ENCODE measurements at places on chromosomes 16 and 17.

DNA sequence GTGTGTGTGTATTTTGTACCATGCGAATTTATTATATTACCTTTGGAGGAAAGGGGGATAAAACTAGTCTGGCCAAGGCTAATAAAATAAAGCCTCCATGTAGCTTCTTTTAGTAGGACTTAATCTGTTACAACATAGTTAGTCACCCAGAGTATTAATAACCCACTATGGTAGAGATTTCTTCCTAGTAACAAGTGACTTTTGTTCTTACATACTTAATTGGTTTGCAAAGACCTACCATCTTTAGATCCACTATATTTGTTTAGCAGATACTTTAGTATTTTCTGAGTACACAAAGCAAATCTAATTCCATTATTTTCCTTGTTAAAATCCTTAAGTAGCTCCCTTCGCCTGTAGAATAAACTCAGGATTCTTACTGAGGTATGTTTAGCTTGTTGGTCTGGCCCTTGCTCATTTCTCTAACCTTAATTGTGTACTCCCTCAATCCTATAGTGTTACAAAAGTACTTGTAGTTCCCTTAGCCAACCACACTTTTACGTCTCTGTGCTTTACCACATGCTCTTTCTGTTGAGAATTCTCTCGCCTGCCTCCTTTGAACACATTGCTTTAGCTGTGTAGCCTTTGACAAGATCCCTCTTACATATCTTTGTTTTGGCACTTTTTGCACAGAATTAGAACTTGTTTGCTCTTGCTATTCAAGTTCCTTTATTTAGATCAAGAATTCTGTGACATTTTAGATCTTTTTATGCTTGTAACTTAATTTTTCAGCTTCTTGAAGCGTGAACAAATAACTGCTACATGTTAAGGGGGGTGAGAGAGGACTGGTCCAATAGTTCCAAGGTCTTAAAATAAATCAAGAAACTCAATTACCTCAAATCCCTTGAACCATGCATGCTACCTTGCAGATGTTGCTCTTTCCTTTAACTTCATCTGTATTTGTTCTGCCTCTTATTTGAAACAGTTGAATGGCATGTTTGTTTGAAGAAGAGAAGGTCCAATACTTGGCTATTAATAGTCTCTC lies 23.8 kb downstream of the CLTC start:
- no peak for DNase-seq

DNA sequence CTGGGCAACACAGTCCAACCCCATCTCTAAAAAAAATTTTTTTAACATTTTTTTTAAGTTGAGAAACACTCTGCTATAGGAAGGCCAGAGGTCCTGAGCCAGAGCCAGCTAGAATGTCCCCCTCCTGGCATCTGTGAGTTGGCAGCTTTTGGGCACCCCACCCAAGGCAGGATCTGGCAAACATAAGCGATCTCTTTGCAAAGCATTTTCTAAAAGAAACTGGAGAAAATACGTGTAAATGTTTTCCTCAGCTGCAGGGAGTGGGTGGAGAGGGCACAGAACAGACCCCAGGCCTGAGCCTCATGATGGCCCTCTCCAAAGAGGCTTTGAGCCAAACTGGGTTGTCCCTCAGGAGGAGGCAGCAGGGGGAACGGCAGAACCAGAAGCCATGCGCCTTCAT lies 11.7 kb downstream of the CAVIN1 start:
- no peak for DNase-seq

GRCh38 chr17:44807817-44808155 lies 22.3 kb downstream of the GJC1 start:
- DNase-seq: no peak

- DNase-seq: no peak
These were observed 12.9 kb downstream of the CHTF8 start for GRCh38 chr16:69119536-69119935.

DNA sequence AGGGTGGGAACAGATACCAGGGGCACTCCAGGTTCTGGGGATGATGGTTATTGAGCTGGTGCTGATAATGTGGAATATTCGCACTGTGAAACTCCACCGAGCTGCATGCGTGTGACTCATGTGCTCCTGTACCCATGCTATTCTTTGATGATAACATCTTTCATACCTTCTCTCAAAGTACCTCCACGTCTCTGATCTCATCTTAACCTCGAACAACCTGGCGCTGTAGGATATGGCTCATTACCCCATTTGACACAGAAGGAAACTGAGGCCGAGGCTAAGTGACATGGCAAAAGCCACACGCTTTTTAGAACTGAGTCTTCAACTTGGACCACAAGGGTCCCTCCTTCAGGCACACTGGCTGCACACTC lies 30.2 kb upstream of the MRPS23 start:
- no peak for DNase-seq

GRCh38 chr17:56752263-56752836 lies 81.4 kb downstream of the C17orf67 start:
- DNase-seq: no peak
